ENCODE measurements at places on chromosomes 6 and 20.

DNA sequence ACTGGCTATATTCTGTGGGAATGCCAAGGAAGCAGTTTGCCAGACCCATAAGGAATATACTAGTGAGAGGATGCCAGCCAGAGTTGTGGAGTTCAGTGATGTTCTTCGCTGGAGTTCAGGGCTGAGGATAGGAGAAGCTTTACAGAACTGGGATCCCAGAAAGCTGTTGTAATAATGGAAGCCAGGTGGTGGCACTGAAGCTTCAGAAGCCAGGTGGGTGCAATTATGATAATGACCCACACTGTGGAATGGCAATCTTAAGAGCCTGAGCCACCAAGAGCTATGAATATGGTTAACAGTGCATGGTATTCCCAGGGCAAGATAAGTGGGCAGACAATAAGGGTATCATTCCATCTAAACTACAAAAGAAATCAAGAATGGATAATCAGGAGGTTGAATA lies 25.1 kb upstream of the ENPP1 start:
- no peak for DNase-seq

- DNase-seq, result no peak
These were observed 51.7 kb downstream of the MOCS1 start for GRCh38 chr6:39882531-39882899.

- DNase-seq, result no peak
These were observed 1.7 kb downstream of the ARHGAP40 start for GRCh38 chr20:38603286-38603685.

DNA sequence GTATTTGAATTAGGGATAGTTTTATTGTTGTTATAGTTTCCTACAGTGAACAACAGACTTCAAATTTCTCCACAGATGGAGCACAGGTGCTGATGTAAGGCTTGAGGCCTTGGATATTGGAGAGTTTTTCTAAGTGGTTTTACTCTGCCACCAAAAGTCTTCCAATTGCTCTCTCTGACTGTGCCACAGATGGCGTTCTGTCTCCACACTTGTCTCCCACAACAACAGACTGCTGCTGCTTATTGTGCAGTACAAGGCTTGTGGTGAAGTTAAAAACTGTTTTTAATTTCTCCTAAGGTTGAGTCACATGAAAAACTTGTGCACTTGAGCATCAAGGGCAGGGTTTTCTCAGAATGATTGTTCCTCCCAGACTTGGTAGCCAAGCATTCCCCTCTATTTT lies 460.9 kb upstream of the KHDRBS2 start:
- no peak for DNase-seq

- DNase-seq, result no peak
These were observed 56.8 kb downstream of the NCOA3 start for GRCh38 chr20:47558295-47559066.

DNA sequence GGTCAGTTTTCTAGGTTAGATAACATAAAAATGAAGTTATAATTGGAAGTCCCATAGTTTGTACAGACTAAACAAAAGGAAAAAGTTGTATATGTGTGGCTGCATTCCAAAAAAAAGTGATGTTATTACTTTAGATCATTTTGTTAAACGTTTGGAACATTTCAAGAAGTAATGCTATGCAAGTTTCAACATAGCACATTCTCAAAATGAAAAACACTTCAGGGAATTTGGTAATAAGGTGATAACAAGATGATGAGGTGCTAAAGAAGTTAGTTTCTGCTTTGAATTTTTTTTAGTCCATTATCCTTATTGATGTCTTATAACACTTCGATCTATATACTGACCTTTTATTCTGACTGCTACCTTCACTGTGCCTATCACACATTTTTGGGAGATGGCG lies 250.7 kb downstream of the PHF3 start:
- no peak for DNase-seq

- no peak for DNase-seq
These were observed 9.1 kb downstream of the FILIP1 start for GRCh38 chr6:75484535-75484934.

DNA sequence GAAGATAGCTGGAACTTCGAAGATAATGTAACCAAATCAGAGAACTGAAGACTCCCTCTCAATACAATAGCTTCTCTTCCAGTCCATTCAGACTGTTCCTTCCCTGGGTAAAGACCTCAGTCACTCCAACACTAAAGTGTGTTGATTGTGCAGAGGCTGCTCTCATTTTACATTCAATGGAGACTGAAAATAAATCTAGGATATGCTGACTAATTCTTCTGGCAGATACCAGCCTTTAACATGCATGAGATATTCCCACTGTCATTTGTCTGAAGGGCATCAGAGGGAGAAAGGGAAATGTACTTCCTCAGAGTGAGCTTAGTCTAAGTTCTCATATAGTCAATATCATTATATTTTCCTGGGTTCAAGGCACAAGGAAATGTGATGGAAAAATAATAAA lies 166.4 kb upstream of the IRAK1BP1 start:
- DNase-seq, result no peak

DNA sequence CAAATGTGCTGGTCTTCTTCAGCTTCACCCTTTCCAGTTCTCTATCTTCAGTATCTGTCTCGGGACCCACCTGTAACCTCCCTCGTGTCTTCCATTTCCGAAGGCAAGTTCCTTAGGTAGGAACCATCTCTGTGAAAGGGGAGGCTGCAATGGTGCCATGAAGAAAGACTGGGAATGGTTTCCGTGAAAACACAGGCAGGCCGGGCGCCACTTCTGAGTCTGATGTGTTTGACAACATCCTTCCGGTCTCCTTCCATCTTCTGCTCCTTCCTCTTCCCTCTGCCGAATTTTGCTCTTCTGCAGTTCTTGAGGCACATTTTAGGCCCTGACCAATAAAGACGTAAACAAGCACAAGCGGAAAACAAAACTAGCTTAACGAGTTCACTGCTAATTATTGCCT lies 328.0 kb downstream of the THBS2 start:
- DNase-seq, result no peak

GRCh38 chr20:5510446-5510845 lies 193.7 kb upstream of the PROKR2 start:
- DNase-seq, result no peak

- no peak for DNase-seq
These were observed 50.4 kb downstream of the BANF2 start for GRCh38 chr20:17749978-17750721.

DNA sequence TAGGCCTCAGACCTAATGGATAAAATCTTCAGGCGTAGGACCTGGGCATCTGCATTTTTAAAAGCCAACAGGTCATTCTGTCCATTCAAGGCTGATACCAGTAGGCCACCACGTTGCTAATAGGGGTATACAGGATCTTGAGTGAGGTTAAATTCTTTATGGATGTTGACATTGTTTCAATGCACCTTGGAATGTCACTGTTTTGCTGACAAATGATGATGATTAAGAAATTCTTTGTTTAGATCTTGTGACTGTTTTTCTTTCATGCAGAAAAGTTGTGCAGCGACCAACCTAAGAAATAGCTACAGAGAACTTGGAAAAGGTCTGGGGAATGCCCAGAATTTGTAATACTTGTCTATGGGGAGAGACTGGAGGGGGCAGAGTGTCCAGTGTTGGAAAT lies 101.1 kb upstream of the CLDN20 start:
- DNase-seq, result no peak

DNA sequence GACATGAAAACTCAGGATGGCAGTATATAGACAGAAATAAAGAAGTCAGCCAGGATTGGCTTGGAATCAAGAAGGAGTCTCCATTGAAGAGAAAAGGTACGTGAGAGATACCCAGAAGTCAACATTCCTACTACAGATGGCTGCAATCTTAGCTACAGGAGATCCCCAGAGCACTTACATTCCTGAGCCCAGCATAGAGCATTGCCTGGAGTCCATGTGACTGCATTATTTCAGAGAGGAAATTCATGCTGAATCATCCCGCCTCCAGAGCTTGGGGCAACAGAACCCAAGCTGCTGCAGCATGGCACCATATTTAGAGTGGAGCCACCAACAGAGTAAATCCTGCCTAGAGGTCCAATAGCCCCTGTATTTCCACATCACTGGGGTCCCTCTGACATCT lies 125.0 kb upstream of the GRIK2 start:
- DNase-seq, result no peak
